ENCODE measurements at places on chromosomes 6 and 20.

GRCh38 chr6:136685540-136686108 is 106.7 kb downstream of the MAP3K5 start:
- peak; percentile 93 for DNase-seq

DNA sequence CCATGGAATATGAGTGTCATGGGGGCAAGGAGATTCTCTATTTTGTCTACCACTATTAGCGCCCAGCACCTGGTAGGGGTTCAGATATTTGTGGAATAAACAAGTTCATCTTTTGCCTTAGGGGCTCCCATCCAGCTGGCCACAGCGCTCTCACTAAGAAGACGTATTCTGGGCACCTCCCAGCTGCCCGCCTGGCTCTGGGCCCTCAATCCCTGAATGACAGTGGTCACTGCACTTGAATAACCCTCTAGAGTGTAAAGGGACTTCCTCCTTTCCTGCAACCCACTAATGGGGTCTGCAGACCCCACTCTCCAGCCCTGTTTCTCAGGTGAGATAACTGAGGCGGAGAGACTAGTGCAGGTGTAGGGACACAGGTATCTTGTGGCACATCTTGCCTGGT is 36.2 kb downstream of the SNX5 start:
- DNase-seq, result no peak

- peak; percentile 26 for DNase-seq
Observed at GRCh38 chr6:43977404-43978111, 149.7 kb downstream of the MRPL14 start.

DNA sequence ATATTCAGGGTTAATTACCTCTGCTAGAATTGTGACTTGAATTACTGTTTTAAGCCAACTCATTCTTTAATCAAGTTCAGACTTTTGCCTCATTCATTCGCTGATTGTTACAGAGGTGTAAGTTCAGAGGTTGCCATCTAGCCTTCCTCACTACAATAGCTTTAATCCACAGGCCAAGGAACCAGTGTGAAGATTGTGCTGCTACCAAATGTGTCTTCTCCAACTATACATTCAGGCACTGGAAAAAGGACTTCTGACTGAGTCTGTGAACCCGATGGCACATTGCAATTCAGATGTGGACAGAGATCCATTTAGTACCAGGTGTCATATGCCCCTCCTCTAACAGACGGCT is 111.2 kb upstream of the ADGRF1 start:
- no peak for DNase-seq

GRCh38 chr20:2524709-2525506 is 11.5 kb upstream of the TMC2 start:
- DNase-seq, result peak; percentile 7

DNA sequence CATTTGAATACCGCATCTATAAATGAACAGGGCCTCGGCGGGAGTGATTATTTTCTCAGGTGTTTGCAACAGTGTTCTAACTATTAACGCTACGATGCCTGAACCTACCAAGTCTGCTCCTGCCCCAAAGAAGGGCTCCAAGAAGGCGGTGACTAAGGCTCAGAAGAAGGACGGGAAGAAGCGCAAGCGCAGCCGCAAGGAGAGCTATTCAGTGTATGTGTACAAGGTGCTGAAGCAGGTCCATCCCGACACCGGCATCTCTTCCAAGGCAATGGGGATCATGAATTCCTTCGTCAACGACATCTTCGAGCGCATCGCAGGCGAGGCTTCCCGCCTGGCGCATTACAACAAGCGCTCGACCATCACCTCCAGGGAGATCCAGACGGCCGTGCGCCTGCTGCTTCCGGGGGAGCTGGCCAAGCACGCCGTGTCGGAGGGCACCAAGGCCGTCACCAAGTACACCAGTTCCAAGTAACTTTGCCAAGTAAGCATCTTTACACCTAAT is 70.9 kb downstream of the HFE start:
- DNase-seq, result no peak

GRCh38 chr20:33976959-33977358 is 16.8 kb upstream of the RALY start:
- DNase-seq, result no peak

GRCh38 chr6:69542494-69542893 is 254.3 kb downstream of the LMBRD1 start:
- DNase-seq, result no peak

GRCh38 chr6:103783329-103783728 is 1076.4 kb downstream of the HACE1 start:
- no peak for DNase-seq

- no peak for DNase-seq
Observed at GRCh38 chr20:57650266-57650665, 30.0 kb upstream of the ZBP1 start.

- DNase-seq, result no peak
Observed at GRCh38 chr6:156618600-156619205, 158.5 kb upstream of the ARID1B start.

- DNase-seq, result no peak
Observed at GRCh38 chr6:66623050-66623449, 916.0 kb upstream of the EYS start.

DNA sequence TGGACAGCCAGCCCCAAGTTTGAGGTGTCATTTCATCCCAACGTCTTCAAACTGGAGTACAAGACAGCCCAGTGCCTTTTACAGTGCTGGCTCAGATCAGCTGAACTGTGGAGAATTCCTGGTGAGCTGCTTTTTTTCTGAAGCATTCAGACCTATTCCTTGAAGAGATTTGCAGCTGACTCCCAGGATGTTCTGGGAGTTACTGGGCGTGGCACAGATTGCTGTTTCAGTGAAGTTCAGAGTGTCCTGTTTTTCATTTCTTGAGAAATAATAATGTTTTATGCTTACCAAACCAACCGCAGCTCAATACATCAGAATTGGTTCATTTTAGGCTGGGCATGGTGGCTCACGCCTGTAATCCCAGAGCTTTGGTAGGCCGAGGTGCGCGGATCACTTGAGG is 33.4 kb upstream of the SRPK1 start:
- no peak for DNase-seq

DNA sequence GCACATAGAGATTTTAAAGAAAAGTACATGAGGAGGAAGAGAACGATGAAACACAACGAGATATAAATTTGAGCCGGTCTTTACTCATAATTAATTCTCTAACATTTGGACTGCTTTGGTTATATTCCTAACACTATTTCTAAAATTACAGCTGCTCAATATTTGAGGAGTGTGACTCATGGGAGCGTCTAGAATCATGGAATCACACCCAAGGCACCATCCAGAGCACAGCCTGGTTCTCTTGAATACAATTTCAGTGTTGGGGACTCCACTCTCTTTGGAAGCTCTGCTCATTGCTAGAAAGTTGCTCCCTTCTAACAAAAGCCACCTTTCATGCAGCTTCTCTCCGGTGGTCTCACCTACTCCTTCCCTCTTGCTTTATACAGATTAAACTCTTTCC is 64.4 kb downstream of the LY86 start:
- no peak for DNase-seq

DNA sequence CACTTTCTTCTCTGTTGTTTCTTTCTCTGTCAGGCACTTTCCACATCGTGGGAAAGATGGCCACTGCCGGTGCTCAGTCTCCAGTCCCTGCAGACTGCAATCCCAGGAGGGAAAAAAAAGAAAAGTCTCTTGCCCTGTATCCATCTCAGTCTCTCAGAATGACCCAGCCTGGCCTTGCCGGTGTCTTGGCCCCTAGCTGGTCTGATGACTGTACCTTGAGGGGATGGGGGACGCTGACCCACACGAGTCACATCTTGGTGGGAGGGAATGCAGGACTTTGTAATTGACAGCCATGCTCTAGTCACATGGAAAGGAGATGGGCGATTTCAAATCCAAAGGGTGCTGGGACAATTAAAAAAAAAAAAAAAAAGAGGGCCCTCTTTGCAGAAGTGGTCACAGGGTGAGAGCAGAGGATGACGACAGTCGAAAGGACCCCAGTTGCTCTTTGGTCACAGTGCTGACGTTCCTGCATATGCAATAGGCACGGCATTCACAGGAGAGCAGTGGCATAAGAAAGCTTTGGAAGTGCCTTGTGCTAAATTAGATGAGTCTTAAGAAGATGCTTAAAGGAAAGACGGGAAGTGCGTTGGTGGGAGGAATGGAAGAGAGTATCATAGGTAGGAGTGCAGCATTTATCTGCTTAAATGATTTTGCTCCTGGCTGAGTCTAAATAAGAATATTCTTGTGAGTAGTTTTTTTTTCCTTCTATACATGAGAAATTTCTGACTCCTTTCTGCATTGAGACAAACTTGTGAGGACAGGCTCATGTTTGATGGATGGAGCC is 63.9 kb upstream of the AKAP12 start:
- DNase-seq, result no peak

GRCh38 chr20:50389808-50390684 is 120.1 kb upstream of the PTPN1 start:
- DNase-seq, result no peak

- DNase-seq, result peak; percentile 77
Observed at GRCh38 chr20:7371518-7372163, 568.6 kb downstream of the HAO1 start.

DNA sequence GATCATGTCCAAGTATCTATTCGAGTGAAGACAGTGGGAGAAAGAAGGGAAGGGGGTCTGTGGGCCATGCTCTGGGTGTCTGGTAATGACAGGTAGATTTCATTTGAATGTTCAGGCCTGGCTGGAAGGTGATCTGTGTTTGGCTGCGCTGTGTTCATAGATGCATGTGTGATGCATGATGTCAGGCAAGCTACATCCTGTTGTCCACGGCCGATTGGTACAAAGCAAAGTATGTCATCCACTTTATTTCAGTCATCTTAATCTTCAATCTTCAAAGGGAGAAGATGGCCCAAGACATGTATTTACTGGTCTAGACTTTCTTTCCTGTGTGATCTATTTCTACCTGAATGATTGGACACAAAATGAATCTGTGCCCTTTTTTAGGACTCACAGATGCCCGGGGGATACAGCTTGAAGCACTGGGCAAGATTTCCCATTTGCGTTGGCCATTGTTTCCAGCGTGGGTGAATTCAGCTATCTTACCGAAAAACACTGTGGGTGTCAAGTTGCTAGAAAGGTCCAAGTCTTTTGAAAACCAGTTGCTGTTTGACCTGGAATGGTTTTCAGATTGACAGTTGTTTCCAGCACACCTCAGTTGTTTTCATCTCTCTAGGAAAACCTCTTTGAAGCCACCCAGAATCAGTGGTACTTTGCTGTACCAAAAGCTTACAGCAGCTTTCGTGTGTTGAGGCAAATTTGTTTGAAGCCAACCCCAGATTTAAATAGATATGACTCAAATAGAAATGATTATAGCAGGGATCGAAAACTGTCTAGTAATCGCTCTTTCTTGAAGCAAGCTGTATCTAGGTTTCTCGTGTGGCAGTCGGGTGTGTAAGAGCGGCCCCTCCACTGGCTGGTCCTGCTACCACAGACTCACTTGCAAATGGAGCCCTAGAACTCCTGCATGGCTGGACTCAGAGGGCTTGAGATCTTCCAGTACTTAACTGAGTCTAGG is 27.2 kb downstream of the DUSP22 start:
- no peak for DNase-seq

Measured in epithelial cell of esophagus (primary cell).